Stimulated activated CD4-positive, alpha-beta T cell treated with anti-CD3 and anti-CD28 coated beads, Interleukin-2, amount 100 ng/mL, for 24 hours (primary cell): ENCODE measurements at places on chromosomes 16 and 17.

DNA sequence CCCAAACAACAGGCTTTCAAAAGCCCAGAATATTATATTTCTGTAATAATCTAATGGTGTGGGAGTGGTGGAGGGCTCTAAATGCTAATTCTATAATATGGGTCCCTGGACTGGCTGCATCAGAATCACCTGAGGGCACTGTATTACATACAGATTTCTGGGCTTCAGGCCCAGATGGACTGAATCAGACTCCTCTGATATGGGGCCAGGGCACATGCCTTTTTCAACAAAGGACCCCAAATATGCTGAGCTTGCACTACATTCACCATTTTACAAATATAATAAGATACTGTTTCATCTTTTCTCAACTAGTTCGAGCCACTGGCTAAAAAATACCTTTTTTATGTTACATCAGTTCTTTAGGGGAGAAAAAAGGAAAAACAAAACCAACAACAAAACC, 309.7 kb downstream of the MAP2K6 start:
- DNase-seq, result no peak

DNA sequence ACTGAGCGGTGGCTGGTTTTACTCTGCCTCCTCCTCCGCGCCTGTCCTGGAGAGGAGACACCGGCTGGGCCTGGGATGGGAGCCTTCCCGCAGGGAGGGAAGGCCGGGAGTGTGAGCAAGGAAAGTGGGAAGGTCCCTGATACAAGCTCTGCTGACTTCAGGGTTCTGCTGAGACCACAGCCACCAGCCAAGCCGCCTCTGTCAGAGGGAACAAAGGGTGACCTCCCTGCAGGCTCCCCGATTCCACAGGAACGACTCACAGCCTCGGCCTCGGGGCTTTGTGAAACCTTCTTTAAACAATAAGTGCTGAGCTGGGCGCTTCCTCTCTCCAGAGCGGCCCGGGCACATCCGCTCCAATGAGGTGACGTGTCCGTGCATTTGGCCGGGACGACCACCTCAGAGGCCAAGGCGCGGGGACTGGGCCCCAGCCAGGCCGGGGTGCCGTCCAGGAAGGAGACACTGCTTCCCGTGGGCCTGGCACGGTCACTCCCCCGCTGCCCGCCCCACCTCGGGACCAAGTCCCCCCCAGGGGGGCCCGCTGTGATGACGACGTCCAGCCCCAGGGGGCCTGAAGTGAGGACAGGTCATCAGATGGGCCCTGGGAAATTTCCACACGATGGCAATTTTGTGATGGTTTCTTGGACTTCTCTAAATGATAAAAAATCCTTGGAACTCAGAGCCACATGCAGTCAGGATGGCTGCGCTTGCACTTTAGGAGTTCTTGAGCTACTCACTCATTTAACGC, 11.8 kb upstream of the CIBAR2 start:
- no peak for DNase-seq

DNA sequence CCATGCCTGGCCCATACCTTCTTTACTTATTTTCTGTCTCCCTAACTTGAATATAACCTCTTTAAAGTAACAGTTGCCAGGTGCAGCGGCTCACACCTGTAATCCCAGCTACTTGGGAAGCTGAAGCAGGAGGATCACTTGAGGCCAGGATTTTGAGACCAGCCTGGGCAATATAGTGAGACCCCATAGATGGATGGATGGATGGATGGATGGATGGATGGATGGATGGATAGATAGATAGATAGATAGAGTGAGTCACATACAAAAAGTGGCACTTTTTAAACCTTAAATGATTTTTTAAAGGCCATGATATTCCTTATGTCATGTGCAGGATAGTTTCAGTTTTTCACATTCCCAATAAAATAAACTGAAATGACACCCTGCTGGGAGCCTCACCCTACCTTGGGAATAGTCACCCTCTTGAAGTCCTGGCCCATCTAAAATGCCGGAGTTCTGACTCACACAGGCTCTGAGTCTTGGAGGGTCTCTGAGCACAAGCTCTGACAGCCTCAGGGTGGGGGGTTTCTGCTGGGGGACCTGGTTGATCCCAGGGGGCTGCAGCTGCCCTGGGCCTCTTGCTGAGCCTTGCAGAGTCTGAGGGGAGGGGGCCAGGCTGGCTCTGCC, 26.2 kb downstream of the CPNE2 start:
- no peak for DNase-seq

DNA sequence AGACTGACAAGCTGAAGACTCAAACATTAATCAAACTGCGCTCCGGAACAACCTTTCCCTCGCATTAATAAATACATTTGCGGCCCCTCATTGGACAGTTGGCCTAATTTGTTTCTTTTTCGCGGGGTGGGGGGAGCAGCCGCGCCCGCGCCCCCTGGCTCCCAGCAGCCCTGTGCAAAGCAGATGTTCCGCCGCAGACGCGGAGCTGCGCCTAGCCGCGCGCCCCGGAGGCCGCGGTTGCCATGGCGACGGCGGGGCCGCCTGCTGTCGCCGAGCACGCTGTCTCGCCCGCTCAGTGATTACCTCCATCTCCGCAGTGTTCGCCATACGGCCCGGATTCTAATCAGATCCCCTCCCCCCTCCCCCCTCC, 25.5 kb downstream of the COPZ2 start:
- DNase-seq, result peak; percentile 62
